ENCODE measurements at places on chromosomes 3 and 15. TPM values are rescaled to one million over a fixed set of nuclear protein-coding genes. Genes with fewer than 3 reads are reported as not detected.

Gene RGMA
- total RNA-seq, result not detected

Gene SPATA12
- total RNA-seq, result 0.04 TPM

Gene P2RY14
- total RNA-seq, result not detected

Gene RBP2
- total RNA-seq, result not detected

Gene GPX1
- total RNA-seq, result 509 TPM

Gene ARNT2
- total RNA-seq, result under 0.01 TPM

Gene CLK3
- 52.8 TPM for total RNA-seq

Gene RIOX2
- total RNA-seq, result 33.6 TPM

Gene PFN2
- 158 TPM for total RNA-seq

Gene SH3GL3
- 0.07 TPM for total RNA-seq

Gene FANCD2OS
- total RNA-seq, result not detected

Gene TEX55
- total RNA-seq, result not detected

Gene DNAH1
- total RNA-seq, result 2.5 TPM

Gene VIPR1
- 4.5 TPM for total RNA-seq

Gene ISLR2
- not detected for total RNA-seq

Gene ROPN1
- total RNA-seq, result not detected

Gene DLL4
- total RNA-seq, result 43.9 TPM

Gene SPTBN5
- total RNA-seq, result 12.0 TPM

Gene RYR3
- under 0.01 TPM for total RNA-seq

Gene ANKRD63
- total RNA-seq, result not detected

Gene LRRC34
- 2.4 TPM for total RNA-seq

Gene SKOR1
- total RNA-seq, result 0.07 TPM

Gene TGM4
- total RNA-seq, result 0.26 TPM

Gene SLC12A8
- 0.20 TPM for total RNA-seq

Gene NIPA2
- 98.0 TPM for total RNA-seq

Gene MST1
- 2.8 TPM for total RNA-seq

Gene CCR3
- not detected for total RNA-seq

Gene SHC4
- total RNA-seq, result 0.18 TPM

Gene OXNAD1
- total RNA-seq, result 14.4 TPM

Gene EFHB
- 0.32 TPM for total RNA-seq
